ENCODE measurements at places on chromosomes 3 and 15. TPM values are rescaled to one million over a fixed set of nuclear protein-coding genes. Genes with fewer than 3 reads are reported as not detected.

ACKR2 gene
- total RNA-seq, result 1.2 TPM

GALK2 gene
- 26.1 TPM for total RNA-seq

PLCB2 gene
- 11.5 TPM for total RNA-seq

LRRC31 gene
- not detected for total RNA-seq

C3orf22 gene
- not detected for total RNA-seq

OR5H2 gene
- not detected for total RNA-seq

MUC20 gene
- 8.7 TPM for total RNA-seq

GOLGA8G gene
- not detected for total RNA-seq

FEZF2 gene
- not detected for total RNA-seq

SYNPR gene
- 3.7 TPM for total RNA-seq

Data from mesothelial cell of epicardium (in vitro differentiated cells).